ENCODE measurements at places on chromosomes 6 and 20.

GRCh38 chr6:165117121-165117520, 192.3 kb downstream of the C6orf118 start:
- no peak for DNase-seq

DNA sequence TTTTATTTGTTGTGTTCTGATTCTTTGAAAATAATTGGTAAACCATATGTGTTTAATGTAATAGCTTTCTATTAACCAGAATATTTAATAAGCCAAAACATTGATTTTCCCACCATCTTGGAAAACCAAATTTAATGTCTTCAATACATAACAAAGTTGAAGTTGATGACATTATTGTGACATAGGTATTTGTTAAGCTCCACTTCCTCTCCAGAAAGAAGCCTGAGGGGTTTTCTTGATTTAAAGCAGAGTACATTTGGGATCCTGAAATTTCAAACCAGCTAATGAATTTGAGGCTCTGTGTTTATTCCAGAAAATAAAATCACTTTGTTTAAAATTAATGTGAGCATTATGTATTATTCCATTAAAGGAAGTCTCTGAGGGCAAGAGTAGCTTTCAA, 106.3 kb downstream of the PERP start:
- DNase-seq: no peak

GRCh38 chr6:108454356-108454755, 106.4 kb upstream of the FOXO3 start:
- no peak for DNase-seq

DNA sequence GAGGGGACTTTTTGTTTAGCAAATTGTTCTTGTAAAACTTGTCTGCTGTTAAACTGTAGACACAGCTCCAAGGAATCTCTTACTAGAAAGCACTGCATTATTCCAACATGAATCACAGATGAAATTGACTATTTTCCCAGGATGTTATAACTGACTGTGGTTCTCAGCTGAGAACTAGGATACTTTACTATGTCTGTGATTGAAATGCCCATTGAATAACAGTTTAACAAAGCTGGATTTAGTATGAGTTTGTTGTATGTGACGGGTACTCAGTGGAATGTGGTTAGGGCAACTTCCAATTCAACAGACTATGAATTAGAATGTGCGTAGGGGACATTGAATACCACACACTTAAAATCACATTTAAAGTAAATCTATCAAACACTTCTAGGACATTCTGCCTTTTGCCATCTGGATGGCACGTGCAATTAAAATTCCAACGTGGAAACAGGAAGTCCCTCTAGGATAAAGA, 193.4 kb upstream of the PREP start:
- DNase-seq: no peak

DNA sequence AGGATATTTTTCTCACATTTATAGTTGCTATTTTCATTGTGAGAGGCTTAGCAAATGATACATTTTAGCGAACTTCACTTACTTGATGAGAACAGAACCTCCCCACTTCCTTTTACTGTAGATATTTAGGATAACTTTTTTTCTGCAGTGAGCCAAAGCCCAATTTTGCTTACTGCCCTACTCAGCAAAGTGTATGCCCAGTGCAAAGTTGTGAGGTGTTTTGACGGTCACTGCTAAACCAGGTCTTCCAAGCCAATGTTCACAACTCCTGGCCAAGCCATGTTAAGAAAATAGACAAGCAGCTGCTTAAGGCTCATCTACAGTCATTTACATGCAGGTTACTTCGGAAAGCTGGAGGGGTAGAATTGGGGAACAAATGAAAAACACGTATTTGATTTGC, 144.8 kb downstream of the ADGRG6 start:
- DNase-seq: no peak

DNA sequence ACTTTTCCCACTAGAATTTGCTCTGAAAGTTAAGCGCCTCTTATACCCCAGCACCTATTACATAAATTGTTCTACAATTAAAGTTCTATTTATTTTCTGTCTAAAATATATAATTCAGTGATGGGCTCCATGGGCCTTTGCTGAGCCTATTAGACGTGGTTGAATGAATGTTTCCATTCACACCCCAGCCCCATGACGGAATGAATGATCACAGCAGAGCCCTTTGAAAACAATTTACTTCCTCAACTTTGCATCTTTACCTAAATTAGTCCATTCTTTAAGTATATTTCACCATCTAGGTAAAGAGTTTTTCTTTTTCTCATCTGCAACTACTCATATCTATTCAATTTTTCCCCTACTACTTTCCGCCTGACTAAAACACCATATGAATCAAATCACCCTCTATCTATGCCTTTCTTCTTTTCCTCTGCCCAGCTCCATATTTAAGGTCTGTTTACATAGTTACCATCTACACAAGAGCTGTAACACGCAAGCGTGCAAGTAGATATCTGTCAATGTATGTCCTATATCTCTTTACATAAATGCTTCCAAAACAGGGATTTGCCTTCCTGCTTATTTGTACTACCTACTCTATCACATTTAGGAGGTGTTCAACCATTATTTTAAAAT, 69.7 kb downstream of the ECT2L start:
- no peak for DNase-seq

GRCh38 chr6:98845211-98846020, 11.0 kb downstream of the POU3F2 start:
- peak; percentile 82 for DNase-seq

GRCh38 chr6:18359237-18359885, 27.8 kb upstream of the RNF144B start:
- no peak for DNase-seq

DNA sequence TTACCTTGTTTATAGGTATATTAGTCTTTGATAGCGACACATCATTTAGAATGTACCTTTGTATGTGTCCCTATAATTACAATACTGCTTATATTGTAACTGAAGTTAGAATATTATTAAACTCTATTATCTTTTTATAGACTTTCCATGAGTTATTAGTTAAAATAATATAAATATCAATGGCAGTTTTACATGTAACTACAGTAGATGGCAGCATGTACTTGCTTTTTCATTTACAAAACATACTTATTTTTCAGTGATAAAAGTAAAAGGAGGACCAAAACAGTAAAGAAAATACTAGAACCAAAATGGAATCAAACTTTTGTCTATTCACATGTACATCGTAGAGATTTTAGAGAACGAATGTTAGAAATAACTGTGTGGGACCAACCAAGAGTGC, 364.3 kb downstream of the RIMS1 start:
- no peak for DNase-seq

GRCh38 chr6:33632558-33633039, 11.5 kb downstream of the ITPR3 start:
- peak; percentile 77 for DNase-seq

- no peak for DNase-seq
These were observed 35.8 kb downstream of the RREB1 start for GRCh38 chr6:7143476-7143974.

GRCh38 chr20:63351811-63352591, 9.1 kb downstream of the CHRNA4 start:
- no peak for DNase-seq

DNA sequence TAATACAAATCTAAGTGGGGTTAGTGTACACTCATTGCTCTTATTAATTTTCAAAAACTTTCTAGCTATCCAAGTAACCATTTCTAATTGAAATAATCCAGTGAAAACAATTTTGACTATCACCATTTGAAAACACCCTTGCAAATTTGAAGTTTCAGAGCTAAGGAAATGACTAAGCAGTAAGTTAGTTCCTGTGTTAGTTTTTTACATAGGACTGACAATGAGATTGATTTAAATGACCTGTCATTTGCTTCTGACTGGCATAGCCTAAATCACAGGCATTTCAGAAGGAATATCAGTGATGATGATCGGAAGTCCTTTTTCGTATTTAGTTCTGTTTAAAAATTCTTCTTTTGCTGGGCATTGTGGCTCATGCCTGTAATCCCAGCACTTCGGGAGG, 27.0 kb downstream of the STK4 start:
- DNase-seq: no peak

DNA sequence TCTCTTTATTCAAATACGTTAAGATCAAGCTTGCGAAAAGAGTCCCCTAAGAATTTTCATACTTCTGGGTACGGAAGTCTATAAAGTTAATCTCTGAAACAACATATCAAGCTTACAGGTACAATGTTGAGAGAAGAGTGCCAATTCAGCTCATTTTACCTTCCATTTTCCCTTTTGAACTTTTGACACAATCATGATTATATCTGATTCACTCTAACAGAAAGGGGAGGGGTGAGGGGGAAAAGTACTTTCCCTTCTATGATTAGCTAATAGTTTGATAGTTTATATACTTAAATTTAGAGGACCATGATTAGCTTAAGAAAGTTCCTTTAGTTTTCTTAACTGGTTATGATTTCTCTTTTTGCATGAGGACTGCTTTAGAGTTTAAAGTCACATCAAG, 33.5 kb downstream of the SNX3 start:
- no peak for DNase-seq

DNA sequence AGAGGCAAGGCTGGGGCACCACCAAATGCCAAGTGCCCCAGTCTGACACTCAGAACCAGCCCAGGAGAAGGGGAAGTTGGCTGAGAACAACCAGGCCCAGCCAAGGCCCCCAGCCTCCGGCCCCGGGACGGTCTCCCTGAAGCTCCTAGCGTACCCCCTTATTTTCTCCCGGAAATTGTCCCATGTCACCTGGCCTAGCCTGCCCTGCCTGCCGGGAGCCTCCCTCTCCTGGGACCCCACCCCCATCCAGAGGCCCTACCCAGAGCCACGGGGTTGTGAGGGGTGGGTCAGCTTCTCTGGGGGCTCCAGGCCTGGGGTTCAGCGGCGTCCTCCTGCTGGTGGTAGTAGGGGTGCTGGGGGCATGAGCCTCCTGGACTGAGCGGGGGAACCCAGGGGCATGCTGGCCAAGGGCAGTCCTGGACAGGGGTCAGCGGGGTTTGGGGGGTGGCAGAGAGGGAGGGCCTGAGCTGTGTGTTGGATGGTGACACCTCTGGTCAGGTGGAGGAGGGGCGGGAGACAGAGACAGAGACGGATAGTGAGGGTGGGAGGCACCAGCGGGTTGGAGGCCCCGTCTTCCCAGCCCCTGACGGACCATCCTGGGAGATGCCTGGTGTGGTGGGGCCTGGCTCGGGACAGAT, 7.9 kb upstream of the SLCO4A1 start:
- no peak for DNase-seq

DNA sequence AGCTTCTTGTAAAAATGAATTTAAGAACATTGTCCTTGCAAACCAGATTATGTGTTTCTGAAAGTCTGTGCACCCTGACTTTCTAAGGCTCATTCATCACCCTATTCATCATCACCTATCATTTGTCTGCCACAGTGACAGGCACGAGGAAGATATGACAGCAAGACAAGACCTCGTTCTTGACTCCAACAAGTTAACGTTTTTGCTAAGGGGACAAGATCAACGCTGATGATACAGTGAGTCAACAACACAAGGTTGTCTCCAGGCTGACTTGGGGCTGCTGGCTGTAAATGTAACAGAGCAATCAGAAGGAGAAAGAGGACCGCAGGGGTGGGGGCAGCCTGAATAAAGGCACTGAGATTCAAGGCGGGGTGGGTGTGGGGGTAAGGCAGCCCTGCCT, 94.2 kb downstream of the FOXC1 start:
- no peak for DNase-seq

DNA sequence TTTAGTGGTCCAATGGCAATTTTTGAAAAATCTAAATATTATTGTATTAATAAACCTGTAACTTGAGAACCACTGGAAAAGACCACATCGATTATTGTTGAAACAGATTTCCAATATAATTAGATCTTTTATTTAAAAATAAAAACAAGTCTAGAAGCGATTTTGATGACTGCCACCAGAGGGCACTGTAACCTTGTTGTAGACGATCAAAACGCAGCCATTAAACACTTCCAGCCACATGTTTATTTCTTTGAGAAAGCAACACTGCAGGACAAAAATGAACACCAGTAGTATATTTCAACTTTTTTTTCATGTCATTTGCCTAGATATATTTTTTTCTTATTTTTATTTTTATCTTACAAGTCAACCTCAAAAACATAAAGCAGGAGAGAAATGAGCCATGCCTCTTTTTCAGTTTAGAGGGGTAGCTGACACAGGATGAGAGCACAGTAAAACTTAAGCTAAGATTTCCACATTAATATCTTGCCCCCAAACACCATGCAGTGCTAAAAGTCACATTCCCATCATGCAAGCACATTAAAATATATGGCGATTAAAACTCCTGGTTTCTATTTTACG, 115.4 kb downstream of the OPRM1 start:
- DNase-seq: peak; percentile 80

GRCh38 chr6:110622912-110623578, 146.6 kb upstream of the SLC22A16 start:
- no peak for DNase-seq

DNA sequence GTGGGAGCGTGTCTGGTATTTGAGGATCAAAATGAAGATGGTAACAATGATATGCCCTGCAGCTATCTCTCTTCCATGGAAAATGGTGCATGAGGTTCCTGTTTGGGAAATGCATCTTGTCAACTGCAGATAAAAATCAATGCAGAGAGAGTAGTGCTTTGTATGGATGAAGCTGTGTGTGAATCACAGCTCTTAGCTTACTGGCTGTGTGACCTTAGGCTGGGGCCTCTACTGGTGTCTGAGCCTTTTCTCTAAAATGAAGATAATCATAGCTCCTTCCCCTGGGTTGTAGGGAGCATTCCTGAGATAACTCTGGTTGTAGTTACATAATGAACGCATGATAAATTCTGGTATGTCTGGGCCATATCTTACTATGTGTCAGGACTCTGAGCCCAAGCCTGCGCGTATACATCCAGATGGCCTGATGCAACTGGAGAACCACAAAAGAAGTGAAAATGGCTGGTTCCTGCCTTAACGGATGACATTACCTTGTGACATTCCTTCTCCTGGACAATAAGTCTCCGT, 19.6 kb downstream of the ANGPT4 start:
- no peak for DNase-seq

DNA sequence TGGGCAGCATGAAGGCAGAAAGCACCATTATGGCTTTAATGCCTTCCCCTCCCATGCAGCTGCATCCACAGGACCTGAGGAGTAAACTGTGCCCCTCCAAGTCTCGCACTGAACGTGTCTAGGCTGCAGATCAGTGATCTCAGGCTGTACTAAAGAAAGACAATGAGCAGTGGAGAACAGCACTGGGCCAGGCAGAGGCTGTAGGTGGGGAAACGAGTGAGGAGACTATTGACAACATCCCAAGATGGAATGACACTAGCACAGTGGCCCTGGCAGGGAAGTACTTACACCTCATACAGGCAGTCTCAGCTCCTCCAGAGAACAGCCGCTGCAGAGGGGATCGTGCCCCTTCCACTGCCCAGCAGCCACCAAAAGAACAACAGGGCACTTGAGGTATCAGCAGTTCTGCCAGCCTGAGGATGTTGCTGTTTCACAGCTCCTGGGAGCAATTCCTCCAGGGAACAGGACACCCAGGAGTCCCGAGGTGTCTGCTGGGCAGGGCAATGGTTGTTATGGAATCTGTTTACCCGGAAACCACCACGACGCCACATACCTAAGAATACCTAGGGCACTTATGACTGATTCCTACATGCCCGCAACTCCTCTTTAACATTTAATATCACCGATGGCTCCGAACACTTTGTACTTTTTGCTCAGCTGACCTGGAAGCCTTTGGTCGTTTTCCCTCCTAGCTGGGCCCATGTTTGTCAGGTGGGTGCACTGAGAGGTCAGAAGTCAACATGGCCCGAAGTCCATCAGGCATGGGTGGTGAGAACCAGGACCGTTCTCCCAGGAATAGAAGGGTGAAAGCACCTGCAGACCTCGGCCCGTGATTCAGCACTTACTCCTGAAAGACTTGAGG, 79.1 kb downstream of the SLC22A23 start:
- no peak for DNase-seq
